CD4-positive, CD25-positive, alpha-beta regulatory T cell (primary cell): ENCODE measurements at places on chromosomes 5 and 9. TPM values are rescaled to one million over a fixed set of nuclear protein-coding genes. Genes with fewer than 3 reads are reported as not detected.
A peak's percentile ranks its signal among the peaks of the same experiment; 100 is the strongest.

GRCh38 chr9:13786131-13786530 is 506.6 kb upstream of the MPDZ start:
- no peaks in the 10 kb centered on the region for H3K4me1 ChIP-seq
- no peaks in the 10 kb centered on the region for H3K36me3 ChIP-seq
- no peak for DNase-seq
- H3K27me3 ChIP-seq: no peaks in the 10 kb centered on the region

GRCh38 chr5:113209498-113209897 is 225.3 kb downstream of the TSSK1B start:
- H3K27ac ChIP-seq: no peak overlapping the region
- no peak for DNase-seq
- H3K4me1 ChIP-seq: no peaks in the 10 kb centered on the region
- no peaks in the 10 kb centered on the region for H3K36me3 ChIP-seq
- H3K27me3 ChIP-seq: peaks cover 4% of the 10 kb centered on the region

GRCh38 chr5:157947156-157947555 is 88.2 kb upstream of the CLINT1 start:
- no peaks in the 10 kb centered on the region for H3K4me1 ChIP-seq
- no peak overlapping the region for H3K4me3 ChIP-seq
- H3K27me3 ChIP-seq: peaks cover 3% of the 10 kb centered on the region
- DNase-seq: no peak

- no peaks in the 10 kb centered on the region for H3K36me3 ChIP-seq
- no peaks in the 10 kb centered on the region for H3K4me1 ChIP-seq
- no peak for DNase-seq
- no peak overlapping the region for H3K27ac ChIP-seq
- H3K27me3 ChIP-seq: peaks cover 12% of the 10 kb centered on the region
- H3K4me3 ChIP-seq: no peak overlapping the region
These were observed 71.6 kb upstream of the FRRS1L start for GRCh38 chr9:109238655-109239054.

GRCh38 chr5:172313915-172314314 is 30.4 kb upstream of the UBTD2 start:
- no peak overlapping the region for H3K4me3 ChIP-seq
- H3K36me3 ChIP-seq: no peaks in the 10 kb centered on the region
- H3K4me1 ChIP-seq: no peaks in the 10 kb centered on the region

DNA sequence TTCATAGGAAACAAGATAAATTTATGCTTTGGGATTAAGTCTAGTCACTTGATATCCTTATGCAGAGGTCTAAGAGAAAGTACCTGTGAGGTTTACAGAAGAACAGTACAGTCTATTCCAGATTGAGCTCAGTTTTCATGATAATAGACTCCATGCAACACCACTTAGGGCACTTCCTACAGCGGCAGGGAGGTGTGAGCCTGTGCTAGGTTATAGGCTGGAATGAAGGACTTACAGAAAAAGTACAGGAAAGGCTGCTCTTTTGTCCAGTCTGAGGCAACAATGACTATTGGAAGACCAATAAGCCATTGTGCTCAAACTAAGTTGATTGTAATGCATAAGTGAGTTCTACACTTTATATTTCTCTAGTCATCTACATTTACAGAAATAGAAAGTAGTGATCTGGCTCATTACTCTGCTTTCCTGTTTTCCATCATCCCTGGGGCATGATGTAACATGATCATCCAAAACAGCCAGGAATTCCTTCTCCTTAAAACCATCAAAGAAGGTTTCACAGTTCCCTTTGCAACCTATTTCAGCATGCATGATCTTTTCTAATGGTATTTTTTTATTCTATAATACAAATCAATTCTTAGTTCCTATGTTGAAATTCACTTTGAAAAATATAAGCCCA is 322.8 kb downstream of the SLF1 start:
- no peak overlapping the region for H3K4me3 ChIP-seq
- DNase-seq: no peak
- H3K27me3 ChIP-seq: no peaks in the 10 kb centered on the region
- no peaks in the 10 kb centered on the region for H3K4me1 ChIP-seq

- DNase-seq: no peak
- H3K36me3 ChIP-seq: no peaks in the 10 kb centered on the region
- H3K27me3 ChIP-seq: no peaks in the 10 kb centered on the region
- no peak overlapping the region for H3K27ac ChIP-seq
These were observed 311.0 kb downstream of the NSG2 start for GRCh38 chr5:174356536-174356935.

DNA sequence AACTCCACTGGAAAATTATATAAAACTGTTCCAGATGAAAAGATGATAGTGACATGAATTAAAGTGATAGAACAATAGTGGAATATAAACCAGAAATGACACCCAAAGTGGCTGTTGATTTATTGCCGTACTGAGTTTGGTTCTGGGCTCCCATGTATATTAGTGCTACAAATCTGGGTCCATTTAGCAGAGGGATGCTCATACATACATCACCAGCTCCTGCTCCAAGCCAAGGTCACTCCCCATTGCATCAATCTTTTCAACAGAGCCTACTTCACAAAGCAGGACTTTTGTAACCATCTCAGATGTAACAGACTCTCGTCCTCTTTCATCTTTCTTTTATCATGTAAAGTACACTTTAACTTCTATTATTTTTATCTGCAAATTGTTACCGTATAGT is 208.6 kb downstream of the GAPVD1 start:
- H3K27me3 ChIP-seq: no peaks in the 10 kb centered on the region
- no peak overlapping the region for H3K4me3 ChIP-seq
- peaks cover 28% of the 10 kb centered on the region for H3K36me3 ChIP-seq
- H3K27ac ChIP-seq: no peak overlapping the region
- no peak for DNase-seq
- no peaks in the 10 kb centered on the region for H3K4me1 ChIP-seq

- H3K4me3 ChIP-seq: no peak overlapping the region
- no peaks in the 10 kb centered on the region for H3K27me3 ChIP-seq
- no peak for DNase-seq
- H3K27ac ChIP-seq: no peak overlapping the region
- no peaks in the 10 kb centered on the region for H3K36me3 ChIP-seq
- H3K4me1 ChIP-seq: no peaks in the 10 kb centered on the region
These were observed 14.9 kb upstream of the LRRC14B start for GRCh38 chr5:176296-176823.

DNA sequence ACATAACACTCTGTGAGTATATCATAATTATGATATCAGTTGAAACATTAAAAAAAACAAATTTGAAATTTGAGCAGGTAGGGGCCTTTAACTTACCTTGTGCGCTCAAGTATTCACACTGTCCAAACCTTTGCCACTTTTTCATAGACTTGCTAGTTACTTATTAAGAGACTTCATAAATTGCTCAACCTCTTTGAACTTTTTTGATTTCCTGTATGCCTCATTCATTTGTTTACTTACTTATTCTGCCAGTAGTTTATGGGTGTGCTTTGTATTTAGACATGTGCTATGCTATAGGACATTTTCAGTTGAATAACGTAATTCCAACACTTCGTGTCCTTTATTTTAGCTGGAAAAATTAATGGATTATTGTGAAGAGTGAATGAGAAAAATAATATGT is 204.8 kb downstream of the HCN1 start:
- no peaks in the 10 kb centered on the region for H3K27me3 ChIP-seq
- no peak overlapping the region for H3K4me3 ChIP-seq
- no peak overlapping the region for H3K27ac ChIP-seq
- no peaks in the 10 kb centered on the region for H3K36me3 ChIP-seq
- DNase-seq: no peak

GRCh38 chr9:83027153-83027891 is 35.6 kb downstream of the RASEF start:
- no peak overlapping the region for H3K27ac ChIP-seq
- H3K36me3 ChIP-seq: no peaks in the 10 kb centered on the region
- no peak for DNase-seq

GRCh38 chr9:75624998-75625397 is 265.5 kb upstream of the PCSK5 start:
- no peak overlapping the region for H3K4me3 ChIP-seq
- no peaks in the 10 kb centered on the region for H3K27me3 ChIP-seq
- no peak overlapping the region for H3K27ac ChIP-seq
- no peaks in the 10 kb centered on the region for H3K4me1 ChIP-seq

The EPB41L4B gene
- polyA plus RNA-seq: not detected

- no peak for DNase-seq
- no peak overlapping the region for H3K27ac ChIP-seq
- no peak overlapping the region for H3K4me3 ChIP-seq
- peaks cover 7% of the 10 kb centered on the region for H3K27me3 ChIP-seq
- no peaks in the 10 kb centered on the region for H3K36me3 ChIP-seq
- H3K4me1 ChIP-seq: no peaks in the 10 kb centered on the region
These were observed 153.5 kb upstream of the IQGAP2 start for GRCh38 chr5:76249621-76250020.

DNA sequence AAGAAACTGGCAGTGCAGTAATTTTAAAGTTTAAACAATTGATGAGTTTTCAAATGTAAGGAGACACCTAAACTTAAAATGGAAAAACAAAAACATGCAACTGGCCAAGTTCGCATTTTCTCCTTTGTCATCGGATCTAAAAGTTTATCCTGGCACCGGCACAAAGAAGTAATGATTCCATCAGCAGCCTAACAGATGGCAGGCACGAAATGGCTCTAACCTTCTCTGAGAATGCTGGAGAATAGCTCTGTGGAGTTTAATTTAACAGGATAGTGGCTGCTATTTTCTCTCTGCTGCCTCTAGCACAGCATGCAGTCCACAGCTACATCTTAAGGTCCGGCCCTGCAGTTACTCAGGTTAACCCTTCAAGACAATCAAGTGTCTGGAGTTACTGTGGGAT is 82.2 kb downstream of the PRELID2 start:
- H3K27me3 ChIP-seq: no peaks in the 10 kb centered on the region
- DNase-seq: no peak
- no peaks in the 10 kb centered on the region for H3K4me1 ChIP-seq
- H3K36me3 ChIP-seq: no peaks in the 10 kb centered on the region
- H3K4me3 ChIP-seq: no peak overlapping the region

The FOXD4L3 gene
- polyA plus RNA-seq: not detected

GRCh38 chr5:10467281-10468198 is 25.9 kb downstream of the ROPN1L start:
- H3K27me3 ChIP-seq: no peaks in the 10 kb centered on the region
- no peak overlapping the region for H3K4me3 ChIP-seq
- no peaks in the 10 kb centered on the region for H3K4me1 ChIP-seq
- DNase-seq: peak; percentile 32
- no peak overlapping the region for H3K27ac ChIP-seq
